ENCODE measurements at places on chromosomes 4 and X.

DNA sequence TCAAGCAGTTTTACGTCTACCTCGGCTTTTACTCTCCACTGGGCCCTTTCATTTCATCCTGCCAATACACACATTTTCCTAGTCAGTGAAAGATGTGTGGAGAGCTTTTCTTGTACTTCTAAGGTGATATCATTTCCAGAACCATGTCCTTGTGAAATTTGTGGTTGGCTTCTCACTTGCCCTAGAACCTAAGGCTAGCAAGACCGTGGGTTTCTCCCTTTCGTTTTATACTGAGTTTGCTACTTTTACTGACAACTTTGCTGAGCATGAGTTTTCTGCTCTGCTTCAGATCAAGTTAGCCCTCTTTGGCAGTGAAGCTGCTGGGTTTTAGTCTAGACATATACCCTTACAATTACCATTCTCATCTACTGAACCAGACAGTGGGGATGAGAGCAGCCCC is 95.7 kb upstream of the FRMPD4 start:
- no peak for DNase-seq

- DNase-seq = no peak
Observed at GRCh38 chr4:180630012-180630665, 1613.1 kb upstream of the TENM3 start.

- no peak for DNase-seq
Observed at GRCh38 chrX:69365349-69365748, 138.8 kb upstream of the NALF2 start.

DNA sequence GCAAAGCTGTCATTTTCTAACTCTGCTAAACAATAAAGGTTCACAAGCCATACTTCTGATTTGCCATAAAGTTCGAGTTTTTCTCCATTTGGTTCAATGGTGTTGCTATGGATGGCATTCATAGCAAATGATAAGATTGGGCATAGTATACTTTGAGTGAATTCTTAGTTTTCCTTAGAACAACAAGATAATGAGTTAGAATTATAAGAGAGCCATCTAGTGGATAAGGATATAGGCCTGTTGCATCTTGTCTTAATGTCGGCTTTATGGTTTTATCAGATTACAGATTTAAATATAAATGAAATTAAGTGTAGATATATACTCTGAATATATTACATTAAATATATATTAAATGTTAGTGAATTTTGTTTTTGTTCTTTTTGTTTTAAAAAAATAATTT is 644.6 kb downstream of the IL1RAPL1 start:
- no peak for DNase-seq

- no peak for DNase-seq
Observed at GRCh38 chrX:17415242-17415810, 40.3 kb downstream of the NHS start.

- no peak for DNase-seq
Observed at GRCh38 chrX:38601866-38602265, 40.5 kb downstream of the TSPAN7 start.

DNA sequence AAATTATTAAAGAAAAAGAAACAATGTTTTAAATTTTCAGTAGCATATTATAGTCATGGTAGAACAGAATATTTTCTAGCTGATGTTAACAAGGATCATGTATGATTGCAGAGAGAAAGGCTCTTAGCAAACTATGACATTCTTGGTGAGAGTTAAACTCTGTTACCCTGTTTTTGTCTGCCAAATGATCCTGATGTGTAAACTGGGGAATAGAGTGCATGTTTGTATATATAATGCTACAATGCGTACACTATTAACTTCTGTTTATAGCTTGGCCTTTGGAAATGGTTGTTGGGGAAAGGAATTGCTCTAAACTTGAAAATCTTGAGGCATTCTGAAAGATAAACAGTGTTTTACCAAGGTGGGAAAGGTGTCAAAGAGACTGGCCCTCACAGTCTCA is 292.7 kb downstream of the ARHGAP24 start:
- no peak for DNase-seq

DNA sequence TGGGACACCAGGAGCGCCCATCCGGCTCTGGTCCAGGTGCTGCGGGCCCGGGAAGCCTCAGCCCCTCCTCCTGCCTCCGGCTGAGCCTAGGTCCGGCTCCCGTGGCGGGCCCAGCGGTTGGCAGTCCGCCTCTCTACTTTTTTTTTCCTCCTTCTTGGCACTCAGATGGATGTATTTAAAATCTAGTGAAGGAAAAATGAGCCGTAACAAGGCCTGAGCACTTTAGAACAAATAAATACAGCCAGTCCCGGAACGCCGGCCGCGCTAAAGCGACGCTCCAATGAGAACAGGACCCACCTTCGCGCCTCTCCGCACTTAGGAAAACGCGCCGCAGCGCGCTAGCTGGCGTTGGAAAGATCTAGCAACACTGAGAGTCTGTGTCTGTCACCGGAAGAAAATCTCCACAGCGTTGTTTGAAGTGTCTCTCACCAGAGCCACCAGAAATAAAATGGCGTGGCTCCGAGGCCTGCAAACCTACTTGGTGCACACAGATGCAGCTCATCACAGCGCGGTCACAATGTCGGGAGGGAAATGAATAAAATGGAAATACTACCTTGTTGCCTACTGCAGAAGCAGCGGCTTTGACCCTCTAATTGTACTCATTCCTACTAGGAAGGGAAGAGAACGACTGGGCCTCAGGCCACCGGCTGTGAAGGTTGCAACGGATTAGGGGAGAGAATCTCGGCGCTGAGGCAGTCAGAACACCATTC is 4.7 kb downstream of the NEUROG2 start:
- no peak for DNase-seq

DNA sequence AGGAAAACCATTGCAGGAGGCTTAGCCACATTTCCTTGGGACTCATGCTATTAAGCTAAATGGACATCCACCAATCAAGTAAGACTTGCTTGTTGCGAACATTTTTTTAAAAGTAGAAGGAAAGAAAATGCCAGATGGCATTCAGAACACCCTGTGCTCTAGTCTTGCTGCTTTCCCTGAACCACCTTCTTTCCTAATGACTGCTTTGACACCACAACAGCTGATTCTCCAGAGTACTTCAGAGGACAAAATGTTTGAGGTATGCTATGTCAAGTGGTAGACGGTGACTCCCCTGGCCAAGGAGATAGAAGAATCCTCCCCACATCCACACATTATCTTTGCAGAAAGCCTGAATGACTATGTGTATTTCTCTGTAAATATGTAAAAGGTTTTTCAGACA is 65.4 kb downstream of the ANK2 start:
- DNase-seq = no peak

DNA sequence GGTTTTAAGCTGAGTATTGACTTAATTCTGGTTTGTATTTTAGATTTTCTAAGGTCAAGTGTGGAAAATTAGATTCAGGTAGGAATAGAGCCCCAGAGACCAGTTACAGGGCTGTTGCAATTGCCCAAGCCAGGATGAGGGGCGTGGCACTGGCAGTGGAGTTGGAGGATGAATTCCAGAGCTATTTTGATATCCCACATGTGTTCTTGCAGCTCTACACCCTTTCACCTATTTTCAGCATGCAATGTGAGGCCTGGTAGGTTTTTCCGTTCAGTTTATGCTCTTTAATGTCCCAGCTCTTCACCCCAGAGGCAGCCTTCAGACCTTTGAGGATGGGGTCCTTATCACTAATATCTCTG is 17.9 kb upstream of the OGT start:
- DNase-seq = no peak

DNA sequence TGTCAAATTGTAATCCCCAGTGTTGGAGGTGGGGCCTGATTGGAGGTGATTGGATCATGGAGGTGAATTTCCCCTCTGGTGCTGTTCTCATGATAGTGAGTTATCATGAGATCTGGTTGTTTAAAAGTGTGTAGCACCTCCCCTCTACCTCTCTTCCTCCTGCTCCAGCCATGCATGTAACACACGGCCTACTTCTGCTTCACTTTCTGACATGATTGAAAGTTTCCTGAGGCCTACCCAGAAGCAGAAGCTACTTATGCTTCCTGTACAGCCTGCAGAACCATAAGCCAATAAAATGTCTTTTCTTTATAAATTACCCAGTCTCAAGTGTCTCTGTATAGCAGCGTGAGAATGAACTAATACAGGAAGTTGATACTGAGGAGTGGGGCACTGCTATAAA is 61.7 kb upstream of the DDX60 start:
- no peak for DNase-seq

GRCh38 chr4:87112063-87112462 is 108.4 kb downstream of the KLHL8 start:
- DNase-seq = no peak

- DNase-seq = no peak
Observed at GRCh38 chr4:8439914-8440491, 520 bp downstream of the ACOX3 start.

- DNase-seq = no peak
Observed at GRCh38 chrX:21715825-21716224, 42.1 kb downstream of the SMPX start.

- DNase-seq = no peak
Observed at GRCh38 chrX:10524578-10524977, 95.8 kb downstream of the MID1 start.

GRCh38 chr4:77579406-77580076 is 26.1 kb upstream of the CXCL13 start:
- DNase-seq = no peak

DNA sequence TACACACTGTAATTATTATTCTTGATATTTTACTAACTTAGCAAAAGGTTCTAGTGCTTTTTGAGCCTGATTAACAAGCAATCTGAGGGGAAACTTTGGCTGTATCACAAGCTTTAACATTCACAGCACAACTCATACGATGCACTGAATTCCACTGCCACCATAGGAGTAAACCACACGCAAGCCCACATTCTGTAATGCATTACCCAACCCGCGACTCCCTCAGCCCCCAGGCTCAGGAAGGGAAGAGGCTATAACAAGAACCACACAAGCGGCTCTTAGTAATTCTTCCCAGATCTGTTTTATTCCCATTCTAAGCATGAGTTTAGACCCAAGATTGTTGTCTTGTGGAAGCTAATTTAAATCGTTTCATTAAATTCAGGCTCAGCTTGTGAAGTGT is 138.5 kb upstream of the TBL1X start:
- DNase-seq = no peak

- DNase-seq = no peak
Observed at GRCh38 chrX:10467793-10468192, 152.6 kb downstream of the MID1 start.

DNA sequence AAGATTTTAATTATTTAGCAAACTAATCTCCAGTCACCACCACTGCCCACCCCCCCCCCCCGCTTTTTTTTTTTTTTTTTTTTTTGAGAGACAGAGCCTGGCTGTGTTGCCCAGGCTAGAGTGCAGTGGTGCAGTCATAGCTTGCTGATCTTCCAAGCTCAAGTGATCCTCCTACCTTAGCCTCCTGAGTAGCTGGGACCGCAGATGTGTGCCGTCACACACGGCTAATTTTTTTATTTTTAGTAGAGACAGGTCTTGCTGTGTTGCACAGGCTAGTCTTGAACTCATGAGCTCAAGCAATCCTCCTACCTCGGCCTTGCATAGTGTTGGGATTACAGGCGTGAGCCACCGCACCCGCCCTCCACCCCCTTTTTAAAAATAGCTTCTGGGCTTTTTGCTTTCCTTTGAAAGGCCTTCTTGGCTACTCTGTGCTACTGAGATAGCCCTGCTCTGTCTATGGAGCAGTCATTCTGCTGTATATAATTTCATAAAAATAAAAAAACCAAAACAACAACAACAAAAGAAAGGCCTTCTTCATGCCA is 18.7 kb downstream of the TXLNG start:
- no peak for DNase-seq

GRCh38 chr4:2075987-2076907 is 17.1 kb downstream of the NAT8L start:
- no peak for DNase-seq

- DNase-seq = no peak
Observed at GRCh38 chr4:63505714-63506460, 903.4 kb downstream of the TECRL start.

- DNase-seq = no peak
Observed at GRCh38 chrX:140913802-140914501, 88.4 kb upstream of the SPANXB1 start.

DNA sequence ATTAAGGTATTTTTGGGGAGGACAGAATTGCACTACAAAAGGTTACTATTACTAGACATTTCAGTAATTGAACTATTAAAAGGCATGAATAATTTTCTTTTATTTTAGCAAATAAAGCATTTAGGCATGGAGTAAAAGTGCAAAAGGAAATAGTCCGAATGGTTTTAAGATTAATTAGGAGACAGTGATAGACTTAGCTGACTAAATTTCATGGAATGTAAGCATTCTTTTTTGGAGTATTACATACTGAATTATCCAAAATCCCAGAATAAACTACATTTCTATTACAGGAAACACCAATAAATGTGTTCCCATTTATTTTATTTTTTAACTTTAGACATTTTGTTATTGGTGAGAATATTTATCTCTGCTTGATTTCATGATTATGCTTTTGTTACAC is 30.7 kb upstream of the MAP9 start:
- no peak for DNase-seq

DNA sequence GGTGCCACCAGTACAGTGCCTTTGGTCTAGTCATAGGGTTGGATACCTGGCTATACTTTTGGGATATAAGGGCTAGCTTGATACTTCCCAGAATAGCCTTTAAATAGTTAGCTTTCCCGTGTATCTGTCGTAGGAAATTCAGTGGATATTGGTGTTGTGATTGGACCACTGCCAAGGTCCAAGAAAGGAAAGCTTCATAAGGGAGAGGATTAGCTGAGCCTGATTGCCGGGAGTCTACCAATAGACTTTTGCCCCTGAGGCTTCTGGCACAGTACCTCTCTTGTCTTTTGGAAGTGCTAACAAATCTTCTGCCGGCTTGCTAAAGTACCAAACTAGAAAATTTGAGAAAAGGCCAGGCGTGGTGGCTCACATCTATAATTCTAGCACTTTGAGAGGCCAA is 350.6 kb downstream of the CHIC1 start:
- no peak for DNase-seq

DNA sequence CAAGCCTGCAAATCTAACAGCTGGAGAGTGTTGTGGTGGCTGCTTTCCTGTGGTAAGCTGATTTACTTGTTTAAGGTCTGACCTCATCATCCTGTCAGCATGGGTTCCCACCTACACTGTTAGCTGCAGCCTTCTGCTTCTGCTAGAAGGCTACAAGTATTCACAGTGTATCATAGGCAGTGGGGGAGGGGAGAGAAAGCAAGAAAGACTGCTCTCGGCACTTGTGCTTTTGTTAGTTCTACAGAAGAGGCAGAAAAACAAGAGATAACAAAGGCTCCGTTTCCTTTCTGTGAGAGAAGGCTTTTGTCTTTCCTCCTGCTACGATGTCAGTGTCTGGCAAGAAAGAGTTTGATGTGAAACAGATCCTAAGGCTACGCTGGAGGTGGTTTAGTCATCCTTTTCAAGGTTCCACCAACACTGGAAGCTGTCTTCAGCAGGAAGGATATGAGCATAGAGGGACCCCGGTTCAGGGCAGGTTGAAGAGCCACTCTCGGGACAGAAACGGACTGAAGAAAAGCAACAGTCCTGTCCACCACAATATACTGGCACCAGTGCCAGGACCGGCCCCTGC is at the start of gene KLHL4:
KLHL4 (plus strand) TSS at position 232 of the 571 bp plus-strand sequence; CDS start at position 324, 92 bp downstream.
- no peak for DNase-seq

GRCh38 chr4:17811078-17811603 is 362 bp downstream of the NCAPG start:
- no peak for DNase-seq

- DNase-seq = no peak
Observed at GRCh38 chr4:5858020-5858769, 34.7 kb downstream of the CRMP1 start.
